ENCODE measurements at places on chromosomes 6 and 20.

GRCh38 chr6:166351715-166352285 is 9.5 kb upstream of the SFT2D1 start:
- no peak for DNase-seq

DNA sequence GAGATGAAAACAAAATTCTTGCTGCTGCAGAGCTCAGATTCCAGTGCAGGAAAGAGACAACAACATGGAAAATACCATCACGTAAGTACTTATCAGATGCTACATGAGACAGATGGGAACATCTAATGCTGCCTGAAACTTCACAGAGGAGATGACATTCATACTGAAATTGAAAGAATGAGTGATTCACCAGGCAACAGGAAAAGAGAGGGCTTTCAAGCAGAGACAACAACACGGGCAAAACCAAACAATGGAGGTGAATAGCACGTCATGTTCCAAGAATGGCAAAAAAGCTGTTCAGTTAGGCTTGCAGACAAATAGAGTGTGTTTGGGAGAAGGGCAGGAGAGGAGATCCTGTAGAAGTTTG is 39.3 kb downstream of the GTF2H5 start:
- DNase-seq: no peak

GRCh38 chr6:33297956-33298772 is 578 bp downstream of the RGL2 start:
- no peak for DNase-seq

DNA sequence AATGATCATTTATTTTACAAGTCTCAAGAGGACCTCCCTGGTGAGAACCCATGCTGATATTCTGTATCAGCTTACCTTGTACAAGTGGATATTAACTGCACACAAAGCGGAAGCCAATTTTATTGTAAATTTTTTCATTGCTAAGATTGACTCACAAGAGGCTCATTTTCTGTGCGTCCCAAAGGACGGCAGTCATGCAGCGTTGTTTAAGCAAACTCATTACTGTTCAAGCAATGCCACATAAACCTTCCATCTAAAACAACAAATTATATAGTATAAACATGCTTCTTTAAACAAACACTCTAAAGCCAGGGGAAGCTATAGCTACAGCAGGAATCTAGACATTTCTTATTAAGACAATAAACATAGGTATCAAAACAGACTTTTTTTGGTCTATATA is 575.3 kb downstream of the FRK start:
- no peak for DNase-seq

GRCh38 chr6:117498159-117498558 is 15.7 kb downstream of the DCBLD1 start:
- DNase-seq: no peak

DNA sequence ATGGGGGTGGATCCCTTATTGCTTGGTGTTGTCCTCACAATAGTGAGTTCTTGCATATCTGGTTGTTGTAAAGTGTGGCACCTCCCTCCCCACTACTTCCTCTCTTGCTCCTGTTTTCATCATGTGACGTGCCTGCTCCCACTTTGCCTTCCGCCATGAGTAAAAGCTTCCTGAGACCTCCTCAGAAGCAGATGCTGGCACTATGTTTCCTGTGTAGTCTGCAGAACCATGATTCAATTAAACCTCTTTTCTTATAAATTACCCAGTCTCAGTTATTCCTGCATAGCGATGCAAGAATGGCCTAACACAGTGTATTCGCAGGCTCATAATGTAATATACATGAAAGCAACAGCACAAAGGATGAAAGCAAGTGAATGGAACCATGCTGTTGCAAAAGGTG is 28.4 kb upstream of the ANKRD60 start:
- no peak for DNase-seq

- no peak for DNase-seq
Measured at GRCh38 chr6:155079985-155080452, 84.9 kb downstream of the TIAM2 start.

- no peak for DNase-seq
Measured at GRCh38 chr6:17863901-17864754, 123.3 kb downstream of the KIF13A start.

- DNase-seq: no peak
Measured at GRCh38 chr6:139732451-139732850, 358.0 kb upstream of the CITED2 start.

DNA sequence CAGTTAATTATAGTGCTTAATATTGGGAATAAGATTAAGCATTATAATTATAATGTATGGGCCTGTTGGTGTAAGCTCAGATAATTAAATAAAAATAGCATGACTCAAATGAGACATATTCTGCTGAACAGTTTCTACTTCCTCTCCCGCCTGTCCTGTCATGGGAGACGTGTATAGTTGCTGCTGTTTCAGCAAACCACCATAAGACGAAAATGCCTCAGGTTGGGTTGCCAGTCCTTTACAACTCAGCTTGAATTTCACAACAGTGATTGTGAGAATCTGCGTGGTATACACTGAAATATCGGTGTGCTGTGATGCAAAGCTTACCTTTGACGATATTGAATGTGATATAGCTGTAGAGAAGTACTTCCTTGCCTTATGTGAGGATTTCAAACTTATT is 99.5 kb downstream of the POPDC3 start:
- no peak for DNase-seq

DNA sequence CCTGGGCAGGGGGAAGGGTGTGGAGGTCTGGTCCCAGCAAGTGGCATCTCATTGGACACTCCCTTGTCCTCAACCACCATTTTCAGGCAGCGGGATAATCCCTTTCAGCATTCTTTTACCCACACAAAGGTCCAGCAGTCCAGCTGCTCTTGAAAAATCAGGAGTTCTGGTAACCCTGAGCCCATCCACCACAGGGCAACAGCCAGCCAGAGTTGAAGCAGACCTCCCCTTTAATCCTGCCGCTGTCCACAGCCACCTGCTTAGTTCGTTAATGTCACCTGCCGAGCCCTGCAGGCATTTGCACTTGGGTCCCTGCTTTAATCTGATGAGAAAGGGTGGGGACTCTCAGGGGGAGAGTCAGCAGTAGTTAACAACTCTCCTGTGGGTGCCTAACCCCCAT is 11.1 kb downstream of the TMEM74B start:
- DNase-seq: no peak

- DNase-seq: no peak
Measured at GRCh38 chr6:56314683-56315523, 67.5 kb upstream of the COL21A1 start.

- DNase-seq: no peak
Measured at GRCh38 chr6:139846538-139847456, 472.3 kb upstream of the CITED2 start.

- DNase-seq: no peak
Measured at GRCh38 chr6:41580690-41581089, 34.5 kb downstream of the FOXP4 start.

DNA sequence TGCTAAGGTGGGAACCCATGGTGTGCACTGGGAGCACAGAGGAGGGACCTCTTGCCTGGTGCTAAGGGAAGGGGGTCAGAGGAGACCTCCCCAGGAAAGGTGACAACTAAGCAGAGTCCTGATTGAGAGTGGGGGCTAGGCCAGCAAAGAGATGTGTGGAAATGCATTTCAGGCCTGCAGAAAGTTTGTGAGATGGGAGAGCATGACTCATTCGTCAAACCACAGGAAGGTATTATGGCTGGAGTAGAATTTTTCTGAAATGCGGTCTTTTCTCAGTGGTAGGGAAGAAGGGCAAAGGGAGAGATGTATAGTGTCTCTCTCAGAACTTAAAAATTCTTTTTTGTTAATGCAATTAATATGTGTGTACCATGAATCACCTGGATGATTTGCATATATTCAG is 23.6 kb upstream of the EDN1 start:
- no peak for DNase-seq

- no peak for DNase-seq
Measured at GRCh38 chr6:29705389-29706231, 17.6 kb upstream of the HLA-F start.

GRCh38 chr20:39986173-39986904 is 702.7 kb downstream of the MAFB start:
- DNase-seq: no peak

GRCh38 chr6:18246205-18246604 is 18.1 kb downstream of the DEK start:
- no peak for DNase-seq

DNA sequence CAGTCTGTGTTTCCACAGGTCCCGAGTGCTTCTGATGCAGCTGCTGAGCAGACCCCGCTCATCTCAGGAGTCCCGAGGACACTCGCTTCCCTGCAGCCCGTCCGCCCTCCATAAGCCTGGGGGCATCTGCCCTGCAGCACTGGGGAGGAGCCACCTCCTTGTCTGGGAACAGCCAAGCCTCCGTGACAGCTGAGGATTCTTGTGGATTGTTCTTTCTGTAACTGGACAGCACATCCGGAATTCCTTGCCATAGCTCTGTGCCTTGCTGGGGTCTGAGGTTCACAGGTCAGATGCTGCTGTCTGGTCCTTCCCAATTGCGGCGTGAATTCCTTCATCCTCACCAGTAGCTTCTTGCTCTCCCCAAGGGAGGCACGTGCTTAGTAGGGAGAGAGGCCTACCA is 38.4 kb upstream of the FNDC1 start:
- no peak for DNase-seq

DNA sequence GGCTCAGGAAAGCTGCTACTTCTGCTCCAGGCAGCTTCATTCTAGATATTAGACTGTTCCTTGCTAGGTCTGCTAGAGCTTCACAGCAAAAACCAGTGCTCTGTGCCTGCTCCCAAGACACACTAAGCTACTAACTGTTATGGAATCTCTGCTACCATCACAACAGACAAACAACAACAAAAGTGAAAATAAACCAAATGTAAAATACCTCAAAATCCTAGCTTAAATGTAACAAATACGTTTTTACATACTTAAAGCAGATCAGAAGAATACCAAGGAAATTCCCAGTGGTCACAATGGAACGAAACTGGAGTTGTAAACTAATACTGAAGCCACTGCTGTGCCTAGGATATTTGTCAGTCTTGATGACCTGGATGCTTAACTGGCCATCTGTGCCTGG is 84.6 kb upstream of the EZR start:
- no peak for DNase-seq

- no peak for DNase-seq
Measured at GRCh38 chr6:51077821-51078518, 259.3 kb downstream of the TFAP2B start.

DNA sequence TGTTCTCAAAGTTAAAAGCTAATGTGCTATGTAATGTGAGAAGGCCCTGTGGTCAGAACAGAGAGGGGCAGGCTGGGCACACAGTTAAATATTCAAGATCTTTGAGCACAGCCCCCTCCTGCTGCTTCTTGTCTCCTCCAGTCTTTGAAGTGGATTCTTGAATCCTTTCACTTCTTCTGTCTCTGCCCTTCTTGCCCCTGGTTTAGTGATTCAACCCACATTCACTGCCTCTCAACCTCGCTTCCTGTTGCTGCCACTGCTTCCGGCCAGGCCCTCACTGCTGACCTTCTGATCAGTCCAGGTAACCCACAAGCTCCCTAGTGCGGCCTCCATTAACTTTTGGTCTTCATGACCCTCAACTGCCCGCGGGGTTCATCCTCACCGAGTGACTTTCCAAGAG is 417.3 kb upstream of the NOX3 start:
- no peak for DNase-seq

DNA sequence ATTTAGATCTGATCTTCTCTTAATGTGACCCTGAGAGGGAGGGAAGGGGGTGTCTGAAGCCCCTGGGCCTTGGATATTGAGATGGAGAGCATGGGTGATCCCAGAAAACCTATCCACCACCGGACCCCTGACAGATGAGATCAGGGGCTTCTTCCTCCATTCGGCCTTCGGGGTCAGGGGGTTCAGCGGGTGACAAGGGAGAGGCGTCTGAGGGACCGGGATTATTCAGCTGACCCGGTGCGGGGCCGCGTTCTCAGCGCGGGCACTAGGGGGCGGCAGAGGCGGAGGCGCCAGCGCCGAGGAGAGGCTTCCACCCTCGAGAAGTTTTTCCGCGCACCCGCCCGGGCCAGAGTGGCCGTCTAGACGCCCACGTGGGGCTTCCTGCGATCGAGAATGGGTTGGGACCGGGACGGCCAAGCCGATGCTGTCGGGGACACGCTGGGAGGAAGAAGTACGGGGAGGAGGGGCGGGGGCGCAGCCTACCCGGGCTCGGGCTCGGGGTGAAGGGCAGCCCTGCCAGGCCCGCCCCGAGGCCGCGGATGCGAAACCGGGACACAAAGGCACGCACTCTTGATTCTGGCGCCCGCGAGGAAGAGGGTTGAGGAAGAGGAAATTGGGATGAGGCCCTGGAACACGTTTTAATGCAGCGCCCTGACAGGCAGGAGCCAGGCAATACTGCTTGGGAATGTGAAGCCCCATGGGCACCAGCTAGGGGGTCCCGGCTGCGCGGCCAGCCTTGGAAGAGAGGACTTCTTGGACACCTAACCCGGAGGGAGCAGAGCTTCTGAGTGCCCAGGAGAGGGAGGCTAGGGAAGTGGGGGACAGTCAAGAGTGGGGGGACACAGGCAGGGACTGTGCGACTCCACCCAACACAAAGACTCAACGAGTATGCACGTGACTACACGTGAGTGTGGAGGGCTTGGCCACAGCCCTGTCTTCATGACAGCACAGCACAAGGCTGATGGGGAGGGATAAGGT is 30.6 kb downstream of the COL11A2 start:
- no peak for DNase-seq

DNA sequence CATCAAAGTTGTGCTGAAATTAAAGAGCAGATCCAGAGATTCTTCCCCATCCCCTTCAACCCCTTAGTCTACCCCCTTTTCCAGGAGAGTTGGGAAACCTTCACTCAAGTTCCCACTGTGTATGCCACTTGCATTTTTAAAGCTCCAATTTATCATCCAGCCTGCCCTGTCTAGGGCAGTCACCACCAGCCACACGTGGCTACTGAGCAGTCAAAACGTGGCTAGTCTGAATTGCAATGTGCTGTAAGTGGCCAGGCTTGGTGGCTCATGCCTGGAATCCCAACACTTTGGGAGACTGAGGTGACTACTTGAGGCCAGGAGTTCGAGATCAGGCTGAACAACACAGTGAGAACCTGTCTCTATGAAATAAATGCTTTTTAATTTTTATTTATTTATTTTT is 34.9 kb downstream of the ERGIC3 start:
- DNase-seq: no peak

GRCh38 chr20:46050444-46050843 is 21.4 kb downstream of the SLC12A5 start:
- DNase-seq: no peak

GRCh38 chr20:64145458-64146300 is 18.6 kb upstream of the MYT1 start:
- DNase-seq: no peak
